GM23248 (cell line): ENCODE measurements at places on chromosomes 7 and 10.

DNA sequence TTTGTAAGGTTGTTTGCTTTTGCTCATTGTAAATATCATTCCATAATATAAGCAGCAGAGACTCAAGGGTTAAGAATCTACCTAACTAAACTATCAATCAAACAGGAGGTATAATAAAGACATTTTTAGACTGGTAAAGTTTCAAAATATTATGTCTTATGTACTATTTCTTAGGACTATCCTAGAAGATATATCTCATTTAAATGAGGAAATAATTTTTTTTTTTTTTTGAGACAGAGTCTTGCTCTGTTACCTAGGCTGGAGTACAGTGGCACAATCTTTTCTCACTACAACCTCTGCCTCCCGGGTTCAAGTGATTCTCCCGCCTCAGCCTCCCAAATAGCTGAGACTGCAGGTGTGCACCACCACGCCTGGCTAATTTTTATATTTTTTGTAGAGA lies 80.9 kb upstream of the PARD3 start:
- no peak for DNase-seq

DNA sequence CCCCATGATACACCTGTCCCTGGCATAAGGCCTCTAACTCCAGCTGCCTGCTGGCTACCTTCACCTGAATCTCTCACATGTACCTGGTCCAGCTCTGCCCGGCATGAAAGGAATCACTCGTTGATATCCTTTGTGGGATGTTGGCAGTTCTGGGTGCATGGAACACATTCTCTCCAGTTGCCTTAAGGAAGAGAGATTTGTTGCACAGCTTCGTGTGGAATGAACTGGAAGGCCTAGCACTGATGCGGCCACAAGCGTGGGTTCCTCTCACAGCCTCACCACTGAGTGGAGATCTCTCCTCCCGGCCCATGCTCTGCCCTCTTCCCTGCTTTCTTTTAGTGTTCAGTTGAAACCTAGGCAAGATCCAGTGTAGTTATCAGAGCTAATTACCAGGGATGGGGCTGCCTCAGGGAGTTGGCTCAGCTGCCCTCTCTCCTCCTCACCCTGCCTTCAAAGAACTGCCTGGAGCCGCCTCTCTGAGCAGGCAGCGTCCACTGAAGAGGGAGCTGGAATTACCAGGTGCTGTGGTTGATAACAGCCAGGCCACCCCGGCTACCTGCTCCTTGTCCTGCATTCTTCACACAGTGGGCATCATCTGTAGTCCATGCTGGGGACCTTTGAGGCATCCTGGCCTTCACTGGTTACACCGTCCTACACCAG lies 194.3 kb downstream of the CCDC3 start:
- DNase-seq = no peak

DNA sequence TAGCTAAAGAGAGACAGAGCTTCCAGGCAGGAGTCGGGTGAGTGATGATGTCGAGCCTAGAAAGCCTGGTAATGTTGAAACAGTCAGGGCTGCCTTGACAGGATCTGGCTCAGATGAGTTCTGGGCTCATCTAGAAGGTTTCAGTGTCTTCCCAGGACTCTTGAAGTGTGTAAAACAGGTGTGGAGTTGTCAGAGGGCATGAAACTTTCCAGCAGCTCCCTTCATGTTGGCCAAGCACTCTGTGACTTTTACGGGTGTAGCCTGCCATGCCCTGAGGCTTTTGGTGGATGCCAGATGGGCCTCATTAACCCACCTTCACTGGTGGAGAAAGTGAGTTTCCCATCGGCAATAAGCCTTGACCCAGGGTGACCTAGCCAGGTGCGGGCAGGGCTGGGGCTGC lies 66.4 kb upstream of the PDCD4 start:
- no peak for DNase-seq

- no peak for DNase-seq
Observed at GRCh38 chr7:68306692-68307107, 1291.6 kb upstream of the AUTS2 start.

DNA sequence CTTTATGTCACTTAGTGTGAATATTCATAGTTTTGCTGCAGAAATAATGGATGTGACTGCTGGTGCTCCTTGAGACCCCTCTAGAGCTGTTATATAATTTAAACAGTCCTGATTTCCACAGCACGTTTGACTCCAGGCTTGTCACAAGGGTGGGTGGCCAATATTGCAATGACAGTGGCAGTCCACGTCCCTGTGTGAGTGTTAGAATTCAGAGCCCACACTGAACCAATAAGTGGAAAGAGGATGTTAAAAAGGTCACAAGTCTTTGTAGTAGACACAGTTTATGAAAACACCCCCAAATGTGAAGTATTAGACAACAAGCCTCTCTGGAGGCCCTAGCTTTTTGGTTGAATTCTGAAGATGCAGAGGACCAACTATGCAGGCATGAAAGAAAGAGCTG lies 2.0 kb downstream of the PPP1R17 start:
- DNase-seq = no peak

DNA sequence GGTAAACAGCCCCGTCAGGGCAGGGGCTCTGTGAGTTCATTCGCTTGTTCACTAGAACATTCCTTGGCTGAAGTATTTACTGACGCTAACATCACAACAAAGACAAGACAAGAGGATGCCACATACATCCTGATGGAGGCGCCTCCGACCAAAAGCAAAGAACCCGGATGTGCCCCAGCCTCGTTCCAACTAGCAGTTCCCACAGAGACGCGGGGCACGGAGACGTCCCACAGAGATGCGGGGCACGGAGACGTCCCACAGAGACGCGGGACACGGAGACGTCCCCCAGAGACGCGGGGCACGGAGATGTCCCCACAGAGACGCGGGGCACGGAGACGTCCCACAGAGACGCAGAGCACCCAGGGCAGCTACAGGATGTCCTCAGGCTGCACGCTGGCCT lies 35.4 kb upstream of the CFAP46 start:
- no peak for DNase-seq

GRCh38 chr10:65945061-65945460 lies 980.8 kb upstream of the LRRTM3 start:
- no peak for DNase-seq

DNA sequence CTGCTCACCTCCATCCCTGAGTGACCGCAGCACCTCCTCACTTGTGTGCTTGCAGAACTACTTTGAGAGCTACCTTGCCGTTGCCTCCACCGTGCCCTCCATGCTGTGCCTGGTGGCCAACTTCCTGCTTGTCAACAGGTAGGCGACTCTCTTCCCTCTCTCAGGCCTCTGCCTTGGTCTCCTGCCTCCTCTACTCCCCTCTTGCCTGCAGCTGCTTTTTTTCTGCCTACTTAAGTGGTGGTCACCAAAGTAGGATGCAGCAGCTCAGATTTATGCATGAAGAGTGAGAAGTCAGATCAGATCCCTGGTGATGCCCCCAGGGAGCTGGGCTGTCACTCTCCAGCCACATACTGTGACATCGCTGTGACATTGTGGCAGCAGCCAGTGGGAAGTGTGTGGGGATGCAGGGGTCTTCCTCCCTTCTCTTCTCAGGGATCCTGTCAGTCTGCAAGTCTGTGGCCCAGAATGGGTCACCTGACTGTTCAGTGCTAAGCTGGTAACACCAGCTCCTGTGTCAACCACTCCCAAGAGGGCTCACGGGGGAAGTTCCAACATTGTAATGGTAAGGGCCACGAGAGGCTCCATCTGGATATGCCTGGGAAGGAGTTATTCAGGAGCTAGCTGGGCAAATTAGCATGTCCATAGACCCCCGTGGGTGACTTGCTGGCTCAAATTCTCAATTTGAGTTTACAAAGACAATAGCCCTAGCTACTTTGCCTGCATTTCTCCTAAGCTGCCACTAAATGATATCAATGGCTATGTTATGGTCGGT lies 25.3 kb downstream of the SLC29A3 start:
- no peak for DNase-seq

GRCh38 chr10:48516911-48517310 lies 88.0 kb downstream of the ARHGAP22 start:
- no peak for DNase-seq

GRCh38 chr10:44010873-44011602 lies 362.4 kb upstream of the ZNF32 start:
- no peak for DNase-seq

GRCh38 chr10:26725837-26726727 lies 28.6 kb downstream of the PDSS1 start:
- peak; percentile 68 for DNase-seq

- peak; percentile 100 for DNase-seq
Observed at GRCh38 chr10:125719173-125720001, at the start of gene EDRF1. Gene EDRF1 (plus strand): TSS chr10:125719709. CDS start chr10:125719808, 99 bp downstream.

- no peak for DNase-seq
Observed at GRCh38 chr10:31129880-31130405, 98.3 kb upstream of the ZNF438 start.

DNA sequence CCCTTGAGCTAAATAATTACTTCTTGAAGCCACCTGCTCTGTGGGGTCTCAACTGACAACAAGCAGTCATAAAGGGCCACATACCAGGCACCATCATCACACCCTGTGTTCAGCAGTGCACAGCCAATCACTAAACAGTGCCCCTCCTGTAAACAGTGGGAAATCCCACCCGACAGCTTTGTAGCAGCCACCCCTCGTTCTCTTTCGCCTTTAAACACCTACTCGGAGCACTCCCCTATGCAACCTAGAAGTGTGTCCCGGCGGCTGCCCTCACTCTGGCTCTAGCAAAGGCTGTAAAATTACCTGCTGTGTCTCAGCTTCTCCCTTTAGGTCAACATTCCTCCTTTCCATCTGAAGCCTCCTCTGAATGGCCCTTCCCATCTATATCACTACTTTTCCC lies 111.9 kb downstream of the TCERG1L start:
- DNase-seq = no peak

GRCh38 chr7:80311313-80311712 lies 176.7 kb downstream of the GNAI1 start:
- no peak for DNase-seq

DNA sequence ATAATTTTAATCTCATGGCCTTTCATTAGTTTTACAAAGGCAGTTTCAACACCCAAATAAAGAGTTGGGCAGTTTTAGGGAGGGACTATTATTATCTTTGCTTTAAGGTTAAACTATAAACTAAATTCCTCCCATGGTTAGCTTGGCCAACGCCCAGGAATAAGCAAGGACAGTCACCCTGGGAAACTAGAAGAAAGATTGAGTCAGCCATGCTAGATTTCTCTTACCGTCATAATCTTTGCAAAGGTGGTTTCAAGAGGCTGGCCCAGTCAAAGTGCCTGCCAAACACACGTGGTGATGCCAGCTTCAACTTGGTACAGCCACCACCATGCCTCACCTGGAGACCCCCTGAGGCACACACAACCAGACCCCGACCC lies 317.4 kb upstream of the SP8 start:
- DNase-seq = no peak

GRCh38 chr7:81789406-81790119 lies 19.7 kb upstream of the HGF start:
- DNase-seq = peak; percentile 51

- DNase-seq = peak; percentile 39
Observed at GRCh38 chr7:55247428-55247827, 117.7 kb upstream of the LANCL2 start.

- DNase-seq = no peak
Observed at GRCh38 chr10:124957404-124957947, 15.6 kb downstream of the ZRANB1 start.

GRCh38 chr7:158238616-158239289 lies 348.9 kb downstream of the PTPRN2 start:
- no peak for DNase-seq

- DNase-seq = no peak
Observed at GRCh38 chr7:157803906-157804305, 467.1 kb downstream of the DNAJB6 start.

- peak; percentile 24 for DNase-seq
Observed at GRCh38 chr10:74766501-74766900, 59.9 kb upstream of the KAT6B start.

DNA sequence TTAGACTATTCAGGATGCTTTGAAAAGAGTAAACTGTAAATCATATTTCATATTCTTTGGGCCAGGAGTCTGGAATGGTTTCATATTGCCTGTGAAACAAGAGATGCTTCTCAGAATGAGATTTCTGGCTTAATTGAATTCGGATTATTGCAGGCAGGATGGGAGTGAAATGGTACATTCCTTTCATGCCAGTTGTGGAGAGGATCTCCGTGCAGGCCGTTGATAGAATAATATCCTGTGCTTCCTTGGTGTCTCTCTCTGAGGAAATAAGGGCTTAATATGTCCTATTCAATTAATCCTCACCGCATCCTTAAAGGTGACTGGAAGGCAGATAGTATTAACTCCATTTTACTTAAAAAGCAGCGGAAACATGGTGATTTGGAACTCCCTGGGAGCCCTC lies 56.6 kb downstream of the CUX1 start:
- peak; percentile 17 for DNase-seq
